Right renal pelvis (tissue), 4 donors: ENCODE measurements at places on chromosomes 13 and 19. TPM values are rescaled to one million over a fixed set of nuclear protein-coding genes. Genes with fewer than 3 reads are reported as not detected.
A peak's percentile ranks its signal among the peaks of the same experiment; 100 is the strongest.

DNA sequence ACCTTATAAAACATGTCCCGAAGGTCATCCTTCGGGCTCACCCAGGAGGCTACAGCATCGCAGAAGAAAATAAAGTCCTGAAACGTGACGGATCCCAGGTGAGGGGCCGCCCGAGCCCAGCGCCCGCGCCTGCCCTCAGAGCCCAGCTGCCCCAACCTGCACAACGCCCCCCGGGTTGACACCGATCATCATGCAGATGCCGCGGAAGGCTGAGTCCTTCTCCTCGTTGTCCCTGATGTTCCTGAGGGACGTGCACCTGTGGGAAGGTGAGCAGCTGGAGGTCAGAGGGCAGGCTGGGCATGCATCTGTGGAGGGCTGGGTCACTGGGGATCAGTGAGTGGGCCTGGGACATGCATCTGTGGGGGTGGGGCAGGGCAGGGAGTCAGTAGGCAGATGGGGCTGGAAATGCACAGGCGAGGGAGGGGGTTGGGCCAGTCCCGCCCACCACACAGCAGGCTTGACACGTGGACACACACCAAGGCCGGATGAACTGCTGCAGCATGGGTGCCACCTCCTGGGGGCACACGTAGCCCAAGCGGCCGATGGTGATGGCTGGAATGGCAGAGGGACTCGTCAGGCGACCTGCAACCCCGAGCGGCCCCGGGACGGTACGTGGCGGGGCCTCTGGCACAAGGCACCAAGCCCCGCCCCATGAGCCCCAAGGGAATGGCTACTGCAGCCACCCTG lies 5.3 kb upstream of the FBXW9 start:
- DNase-seq = no peak

DNA sequence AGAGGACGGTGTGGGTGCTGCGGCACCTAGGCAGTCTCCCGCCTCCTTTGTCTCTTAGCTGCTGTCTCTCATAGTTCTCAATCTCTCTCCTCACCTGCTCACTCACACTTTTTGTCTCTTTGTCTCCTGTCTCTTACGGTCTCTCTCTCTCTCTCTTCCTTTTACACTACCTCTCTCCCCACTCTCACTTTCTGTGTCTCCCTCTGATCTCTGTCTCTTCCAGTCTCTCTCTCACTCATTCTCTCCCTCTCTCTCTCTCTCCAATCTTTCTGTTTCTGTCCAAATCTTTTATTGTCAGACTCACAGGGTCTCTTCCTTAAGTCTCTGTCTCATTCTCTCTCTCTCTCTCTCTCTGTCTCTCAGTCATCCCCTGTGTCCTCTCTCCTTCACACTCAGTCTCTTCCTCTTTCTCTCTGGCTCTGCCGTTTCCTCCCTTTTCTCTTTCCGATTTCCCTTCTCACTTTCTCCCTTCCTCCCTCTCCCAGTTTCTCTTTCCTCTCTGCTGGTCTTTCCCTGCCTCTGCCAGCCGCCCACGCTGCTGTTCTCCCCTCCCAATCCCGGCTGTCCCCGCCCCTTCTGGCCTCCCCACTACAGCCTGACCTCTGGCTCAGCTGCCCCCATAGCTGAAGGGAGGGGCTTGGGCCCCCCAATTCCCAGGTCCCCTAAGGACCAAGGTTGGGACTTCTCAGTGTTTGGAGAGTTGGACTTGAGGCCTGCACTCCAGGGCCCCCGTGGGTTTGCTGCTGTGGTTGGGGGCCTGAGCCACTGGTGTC lies at the start of gene PLEKHA4:
TSS of gene PLEKHA4 (minus strand) at position 504 of the 773 bp plus-strand sequence. CDS start 997 bp downstream, outside the sequence.
- no peak for DNase-seq

DNA sequence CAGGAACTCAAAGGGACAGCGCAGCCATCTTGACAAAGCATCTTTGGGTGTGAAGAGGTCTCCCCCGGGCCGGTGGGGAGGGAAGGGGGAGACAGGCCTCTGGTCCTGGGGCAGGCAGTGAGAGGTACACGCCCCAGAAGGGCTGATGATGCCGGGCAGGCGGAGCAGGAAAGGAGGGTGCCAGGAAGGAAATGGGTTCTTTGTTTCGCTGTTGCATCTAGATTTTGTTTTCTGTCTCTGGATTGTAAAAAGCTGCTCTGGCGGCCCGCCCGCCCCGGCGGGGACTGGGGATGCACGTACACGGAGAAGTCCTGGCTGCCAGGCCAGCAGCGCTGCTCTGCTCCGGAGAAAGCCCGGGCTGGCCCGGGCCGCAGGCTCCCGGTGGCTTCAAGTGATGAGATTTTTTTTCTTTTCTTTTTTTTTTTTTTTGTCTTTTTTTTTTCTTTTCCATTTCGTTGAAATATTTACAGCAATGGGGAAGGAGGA lies 13.2 kb upstream of the ASF1B start:
- DNase-seq = no peak

DNA sequence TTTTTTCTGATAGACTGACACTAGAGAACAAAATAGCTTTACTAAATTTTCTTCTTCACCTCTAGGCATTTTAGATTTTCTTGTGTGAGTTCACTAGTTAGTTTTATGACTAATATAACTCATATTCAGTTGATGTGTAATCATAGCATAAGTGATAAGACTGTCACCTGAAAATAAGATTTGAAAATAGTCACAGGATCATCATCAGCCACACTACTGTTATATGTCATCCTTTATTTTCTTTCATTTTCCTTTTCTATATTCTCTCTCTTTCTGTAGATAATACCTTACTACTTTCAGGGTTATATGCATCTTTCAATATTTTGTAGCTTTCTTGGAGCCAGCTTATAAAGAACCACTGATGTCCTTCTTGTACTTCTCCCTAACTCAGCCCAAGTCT lies 292.6 kb downstream of the TDRD3 start:
- no peak for DNase-seq

DNA sequence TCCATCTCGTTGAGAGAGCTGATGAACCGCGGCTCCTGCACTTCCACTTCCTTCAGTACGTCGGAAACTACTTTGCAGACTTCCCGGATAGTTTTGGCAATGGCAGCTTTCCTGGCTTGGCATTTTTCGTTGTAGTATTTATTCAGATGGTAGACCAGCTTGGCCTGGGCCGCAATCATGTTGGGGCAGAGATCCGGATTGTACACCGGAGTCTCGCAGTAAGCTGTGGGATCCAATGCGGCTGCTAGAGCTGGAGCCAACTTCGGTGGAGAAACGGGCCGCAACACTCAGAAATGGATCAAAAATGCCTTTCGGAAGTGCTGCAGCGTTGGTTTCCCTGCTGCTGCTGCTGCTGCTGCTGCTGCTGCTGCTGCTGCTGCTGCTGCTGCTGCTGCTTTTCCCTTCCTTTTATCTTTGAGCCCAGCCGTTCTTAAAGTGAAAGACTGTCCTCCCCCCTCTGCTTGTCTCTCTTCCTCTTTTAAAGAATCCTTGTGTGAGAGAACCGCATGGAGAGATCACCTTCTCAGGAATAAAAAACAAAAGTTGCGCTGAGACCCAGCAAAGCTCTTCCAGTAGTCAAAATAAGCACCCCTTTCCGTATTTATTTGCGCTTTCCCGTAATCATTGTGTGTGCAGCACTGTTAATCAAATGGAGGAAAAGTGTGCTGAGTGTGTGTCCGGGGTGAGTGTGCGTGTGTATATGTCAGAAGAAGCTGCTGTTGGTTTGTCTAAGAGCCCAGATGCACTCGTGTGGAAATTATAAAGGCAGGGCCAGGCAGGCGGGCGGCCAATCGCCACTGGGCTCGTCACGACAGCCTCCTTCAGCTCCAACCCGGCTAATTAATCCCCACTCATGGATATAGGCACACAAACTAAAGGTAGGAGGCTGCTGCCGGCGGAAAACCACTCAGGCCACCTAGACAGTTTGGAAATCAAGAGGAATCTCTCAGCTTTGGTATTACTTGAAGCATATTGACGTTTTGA lies at the start of gene MAB21L1:
TSS of gene MAB21L1 (minus strand) at position 730 of the 984 bp plus-strand sequence. CDS start at position 179, 551 bp downstream.
- no peak for DNase-seq

DNA sequence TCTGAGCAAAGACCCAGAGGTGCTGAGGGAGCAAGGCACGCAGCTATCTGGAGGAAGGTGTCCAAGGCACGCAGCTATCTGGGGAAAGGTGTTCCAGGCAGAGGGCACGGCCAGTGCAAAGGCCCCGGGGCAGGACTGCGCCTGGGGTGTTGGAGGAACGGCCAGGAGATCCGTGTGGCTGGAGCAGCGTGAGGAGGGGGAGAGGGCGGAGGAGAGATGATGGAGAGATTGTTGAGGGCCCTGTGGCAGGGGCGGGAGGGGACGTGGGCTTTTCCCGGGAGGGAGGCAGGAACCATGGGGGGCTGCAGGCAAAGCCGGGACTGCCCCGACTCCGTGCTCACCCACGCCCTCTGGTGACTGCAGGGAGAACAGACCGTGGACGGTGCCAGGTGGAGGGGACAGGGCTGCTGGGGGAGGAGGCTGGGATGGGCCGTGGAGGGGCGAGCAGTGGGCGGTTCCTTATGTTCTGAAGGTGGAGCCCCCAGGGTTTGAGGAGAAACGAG lies 13.3 kb upstream of the MISP start:
- no peak for DNase-seq

DNA sequence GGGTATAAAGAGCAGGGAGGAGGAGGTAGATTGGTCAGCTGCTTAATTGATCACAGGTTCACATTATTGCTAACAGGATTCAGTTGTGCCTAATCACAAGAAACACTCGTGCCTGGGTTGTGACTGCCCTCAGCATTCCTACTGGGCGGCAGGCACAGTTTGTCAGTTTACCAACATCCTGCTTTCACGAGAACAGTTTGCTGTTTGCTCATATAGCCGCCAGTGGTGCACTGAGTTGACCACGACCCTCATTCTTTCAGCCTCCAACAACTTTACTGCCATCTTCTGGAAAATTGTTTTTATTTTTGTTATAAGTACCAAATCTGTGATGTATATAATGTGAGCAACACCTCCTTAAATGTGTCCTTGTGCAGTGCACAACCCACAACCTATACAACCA lies 16.2 kb upstream of the IFT88 start:
- no peak for DNase-seq

DNA sequence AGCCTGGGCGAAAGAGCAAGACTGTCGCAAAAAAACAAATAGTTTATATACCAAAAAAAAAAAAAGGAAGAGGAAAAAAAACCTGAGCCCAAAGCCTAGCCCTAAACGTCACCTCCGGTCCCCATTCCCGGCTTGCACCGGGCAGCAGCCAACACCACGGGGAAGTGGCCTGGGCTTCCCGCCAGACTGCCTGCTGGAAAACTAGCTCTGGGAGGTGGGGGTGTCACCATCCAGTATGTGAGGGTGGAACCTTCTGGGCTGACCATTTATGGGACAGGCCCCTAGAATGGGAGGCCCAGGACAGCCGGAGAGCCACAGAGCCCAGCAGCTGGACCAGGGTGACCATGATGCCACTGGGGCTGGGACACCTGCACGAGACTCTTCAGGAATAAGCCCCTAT lies 37.3 kb downstream of the IL12RB1 start:
- DNase-seq = no peak

- no peak for DNase-seq
Observed at GRCh38 chr19:38043649-38044144, 136.7 kb downstream of the SIPA1L3 start.

GRCh38 chr19:35495107-35496064 lies 5.1 kb upstream of the KRTDAP start:
- peak; percentile 31 for DNase-seq

DNA sequence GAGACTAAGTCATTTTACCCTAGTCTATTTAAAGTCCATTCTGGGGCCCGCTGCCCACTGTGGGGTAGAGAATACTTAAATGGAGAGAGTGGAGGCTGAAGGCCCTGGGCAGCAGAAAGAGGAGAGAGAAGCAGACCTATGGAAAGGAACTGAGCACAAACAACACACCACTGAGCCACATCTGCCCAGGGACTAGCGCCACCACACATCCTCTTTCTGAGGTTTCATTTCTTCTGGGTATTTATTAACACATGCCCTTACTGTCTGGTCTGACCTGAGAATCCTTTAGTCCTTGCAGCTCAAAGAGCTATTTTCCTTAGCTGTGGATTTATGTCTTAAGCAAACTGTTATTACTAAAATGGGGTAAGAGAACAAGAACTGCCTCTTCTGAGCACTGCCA lies 154.0 kb downstream of the NALCN start:
- no peak for DNase-seq

DNA sequence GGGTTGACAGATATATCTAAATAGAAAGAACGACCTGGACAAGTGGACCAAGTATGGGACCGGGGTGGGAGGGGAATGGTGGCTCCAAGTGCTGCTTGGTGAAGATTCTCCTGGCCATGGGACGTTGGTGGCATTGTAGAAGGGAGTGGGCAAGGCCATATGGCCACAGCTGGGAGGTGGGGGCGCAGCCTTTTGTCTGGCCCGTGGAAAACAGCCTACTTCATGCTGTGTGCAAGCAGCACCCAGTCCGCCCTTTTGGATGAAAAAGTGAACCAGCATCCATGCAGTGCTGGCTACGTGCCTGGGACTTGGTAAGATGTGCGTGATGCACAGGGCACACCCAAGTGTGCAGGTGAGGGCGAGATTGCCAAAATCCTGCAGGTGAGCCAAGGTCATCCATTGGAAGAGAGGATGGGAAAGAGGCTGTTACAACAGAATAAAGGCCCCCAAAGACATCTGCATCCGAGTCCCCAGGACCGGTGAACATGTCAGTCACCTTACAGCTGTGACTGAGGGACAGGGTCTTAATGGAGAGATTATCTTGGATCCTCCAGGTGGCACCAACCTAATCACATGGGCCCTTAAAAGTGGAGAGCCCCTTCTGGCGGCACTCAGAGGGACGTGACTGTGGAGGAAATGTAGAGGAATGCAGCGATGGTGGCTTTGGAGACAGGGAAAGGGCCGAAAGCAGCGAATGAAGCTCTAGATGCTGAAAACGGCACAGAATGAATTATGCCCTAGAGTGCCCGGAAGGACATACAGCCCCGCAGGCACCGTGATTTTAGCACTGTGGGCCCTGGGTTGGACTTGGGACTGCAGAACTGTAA lies 40.8 kb downstream of the TEX29 start:
- no peak for DNase-seq

GRCh38 chr13:73198991-73199411 lies 140.2 kb downstream of the KLF5 start:
- DNase-seq = no peak

- no peak for DNase-seq
Observed at GRCh38 chr13:111658145-111659100, 338.0 kb downstream of the TEX29 start.

Gene TSSK6
- 0.89 TPM for polyA plus RNA-seq

Gene ZNF333
- 14.8 TPM for polyA plus RNA-seq

Gene MIA
- polyA plus RNA-seq = 0.97 TPM

Gene CLEC11A
- polyA plus RNA-seq = 39.3 TPM

Gene CTU1
- 2.7 TPM for polyA plus RNA-seq

Gene CDADC1
- 14.9 TPM for polyA plus RNA-seq

Gene MFSD12
- 66.2 TPM for polyA plus RNA-seq

Gene PCDH17
- polyA plus RNA-seq = 16.8 TPM

Gene ADGRE3
- polyA plus RNA-seq = 0.11 TPM
